ENCODE measurements at places on chromosomes 2 and 18.
A peak's percentile ranks its signal among the peaks of the same experiment; 100 is the strongest.

- H3K4me3 ChIP-seq: peak overlapping the region; percentile 73
- H3K36me3 ChIP-seq: no peaks in the 10 kb centered on the region
- ATAC-seq: peak; percentile 14
- H3K27ac ChIP-seq: peak overlapping the region; percentile 100
- no peaks in the 10 kb centered on the region for H3K27me3 ChIP-seq
- peaks cover 18% of the 10 kb centered on the region for H3K4me1 ChIP-seq
Observed at GRCh38 chr18:9135912-9136314, 668 bp upstream of the ANKRD12 start.

- ATAC-seq: no peak
- H3K4me3 ChIP-seq: no peak overlapping the region
- H3K27ac ChIP-seq: no peak overlapping the region
- H3K4me1 ChIP-seq: no peaks in the 10 kb centered on the region
- no peaks in the 10 kb centered on the region for H3K36me3 ChIP-seq
Observed at GRCh38 chr2:63741884-63742579, 99.7 kb upstream of the UGP2 start.

- ATAC-seq: no peak
- H3K36me3 ChIP-seq: no peaks in the 10 kb centered on the region
- H3K27me3 ChIP-seq: no peaks in the 10 kb centered on the region
- peaks cover 20% of the 10 kb centered on the region for H3K4me1 ChIP-seq
- H3K4me3 ChIP-seq: no peak overlapping the region
Observed at GRCh38 chr2:41622301-41622700, 425.5 kb upstream of the PKDCC start.

- no peak overlapping the region for H3K4me3 ChIP-seq
- peaks cover 7% of the 10 kb centered on the region for H3K4me1 ChIP-seq
- H3K27ac ChIP-seq: peak overlapping the region; percentile 79
- H3K36me3 ChIP-seq: no peaks in the 10 kb centered on the region
- no peaks in the 10 kb centered on the region for H3K27me3 ChIP-seq
- peak; percentile 83 for ATAC-seq
Observed at GRCh38 chr2:38146907-38147307, 71.0 kb upstream of the CYP1B1 start.

GRCh38 chr2:181752301-181752700, 72.0 kb upstream of the NEUROD1 start:
- ATAC-seq: no peak
- no peaks in the 10 kb centered on the region for H3K4me1 ChIP-seq
- H3K27ac ChIP-seq: no peak overlapping the region
- H3K4me3 ChIP-seq: no peak overlapping the region
- H3K27me3 ChIP-seq: no peaks in the 10 kb centered on the region
- H3K36me3 ChIP-seq: no peaks in the 10 kb centered on the region

DNA sequence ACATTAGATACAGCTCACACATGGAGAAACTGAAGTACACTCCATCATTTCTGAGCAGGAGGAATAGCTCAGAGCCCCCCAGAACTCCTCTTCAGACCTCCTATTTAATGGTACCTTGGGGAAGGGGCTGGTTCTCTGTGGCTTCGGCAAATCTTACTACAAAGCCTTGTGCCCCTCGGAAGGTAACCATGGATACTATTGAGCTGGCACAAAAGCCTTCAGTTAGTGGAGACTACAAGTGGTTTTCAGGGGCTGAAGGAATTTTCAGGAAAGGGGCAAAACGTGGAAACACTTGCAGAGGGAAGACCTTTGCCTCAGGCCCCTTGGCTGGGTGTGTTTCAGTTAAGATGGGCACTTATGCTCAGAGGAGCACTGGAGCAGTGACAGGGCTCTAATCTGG, 1.1 kb upstream of the FAM237A start:
- no peak for ATAC-seq
- peaks cover 51% of the 10 kb centered on the region for H3K27me3 ChIP-seq
- H3K27ac ChIP-seq: no peak overlapping the region
- H3K4me1 ChIP-seq: peaks cover 7% of the 10 kb centered on the region
- no peak overlapping the region for H3K4me3 ChIP-seq
- no peaks in the 10 kb centered on the region for H3K36me3 ChIP-seq

- H3K27ac ChIP-seq: no peak overlapping the region
- H3K4me3 ChIP-seq: no peak overlapping the region
- H3K27me3 ChIP-seq: no peaks in the 10 kb centered on the region
- ATAC-seq: no peak
- peaks cover 3% of the 10 kb centered on the region for H3K4me1 ChIP-seq
Observed at GRCh38 chr2:196249860-196250259, 78.5 kb upstream of the STK17B start.

DNA sequence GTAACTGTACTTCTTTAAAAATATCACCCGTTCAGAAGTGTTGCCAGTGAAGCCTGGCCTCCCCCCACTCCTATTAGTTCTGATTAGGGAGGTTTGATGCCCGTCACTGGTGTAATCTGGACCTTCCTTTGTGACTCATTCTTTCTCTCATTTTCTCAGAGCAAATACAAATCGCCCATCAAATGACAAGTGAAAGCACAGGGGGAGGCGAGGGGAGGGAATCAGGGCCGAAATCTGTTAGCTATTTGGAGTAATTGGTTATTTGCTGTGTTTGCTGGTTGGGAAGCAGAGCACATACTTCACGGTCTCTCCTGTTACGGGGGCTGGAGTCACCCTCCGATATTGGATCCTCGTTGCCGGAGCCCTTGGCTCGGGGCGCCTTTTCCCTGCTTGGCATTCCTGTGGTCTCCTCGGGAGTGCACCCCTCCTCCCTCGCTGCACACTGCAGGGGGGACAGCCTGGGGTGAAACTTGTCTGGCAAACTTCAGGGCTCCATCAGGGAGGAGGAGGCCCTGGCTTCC, 178.1 kb downstream of the DYSF start:
- H3K27me3 ChIP-seq: no peaks in the 10 kb centered on the region
- no peak overlapping the region for H3K4me3 ChIP-seq
- H3K27ac ChIP-seq: no peak overlapping the region
- no peaks in the 10 kb centered on the region for H3K4me1 ChIP-seq
- ATAC-seq: no peak

DNA sequence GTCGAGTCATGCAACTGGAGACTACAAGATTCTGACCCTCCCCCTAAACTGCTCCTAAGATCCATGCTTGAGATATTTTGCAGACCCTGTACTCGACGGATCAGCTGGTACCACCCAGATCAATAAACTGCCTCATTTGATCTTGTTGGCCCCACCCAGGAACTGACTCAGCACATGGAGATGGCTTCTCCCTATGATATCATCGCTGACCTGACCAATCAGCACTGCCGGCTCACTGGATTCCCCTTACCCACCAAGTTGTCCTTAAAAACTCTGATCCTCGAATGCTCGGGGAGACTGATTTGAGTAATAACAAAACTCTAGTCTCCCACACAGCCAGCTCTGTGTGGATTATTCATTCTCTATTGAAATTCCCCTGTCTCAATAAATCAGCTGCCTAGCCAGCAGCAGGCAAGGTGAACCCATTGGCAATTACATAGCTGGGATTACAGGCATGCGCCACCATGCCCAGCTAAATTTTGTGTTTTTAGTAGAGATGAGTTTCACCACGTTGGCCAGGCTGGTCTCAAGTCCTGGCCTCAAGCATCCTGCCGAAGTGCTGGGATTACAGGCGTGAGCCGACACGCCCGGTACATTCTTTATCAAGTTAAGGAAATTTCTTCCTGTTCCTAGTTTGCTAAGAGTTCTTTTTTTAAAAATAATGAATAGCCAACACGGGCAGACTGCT, 43.6 kb downstream of the VPS54 start:
- ATAC-seq: no peak
- H3K27ac ChIP-seq: no peak overlapping the region
- no peaks in the 10 kb centered on the region for H3K27me3 ChIP-seq
- H3K4me3 ChIP-seq: no peak overlapping the region
- H3K36me3 ChIP-seq: no peaks in the 10 kb centered on the region

DNA sequence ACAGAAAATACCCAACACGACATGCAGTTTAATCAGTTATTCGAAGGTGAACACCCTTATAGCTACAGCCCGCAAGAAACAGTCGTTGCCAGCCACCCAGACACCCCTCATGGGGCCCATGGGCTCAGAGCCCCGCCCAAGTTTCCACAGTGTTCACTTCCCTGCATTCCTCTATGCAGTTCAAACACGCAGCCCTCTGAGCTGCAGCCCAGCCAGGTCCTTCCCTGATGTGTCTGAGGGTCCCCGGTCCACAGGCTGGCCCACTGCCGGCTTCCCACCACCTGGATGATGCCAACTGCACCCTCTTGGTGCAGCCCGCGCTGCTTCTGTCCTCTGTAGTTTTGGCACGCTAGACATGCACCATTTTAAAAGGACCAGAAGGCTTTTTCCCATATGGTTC, 87.4 kb downstream of the ZNF516 start:
- no peak overlapping the region for H3K27ac ChIP-seq
- no peaks in the 10 kb centered on the region for H3K36me3 ChIP-seq
- H3K4me1 ChIP-seq: no peaks in the 10 kb centered on the region
- H3K4me3 ChIP-seq: no peak overlapping the region

DNA sequence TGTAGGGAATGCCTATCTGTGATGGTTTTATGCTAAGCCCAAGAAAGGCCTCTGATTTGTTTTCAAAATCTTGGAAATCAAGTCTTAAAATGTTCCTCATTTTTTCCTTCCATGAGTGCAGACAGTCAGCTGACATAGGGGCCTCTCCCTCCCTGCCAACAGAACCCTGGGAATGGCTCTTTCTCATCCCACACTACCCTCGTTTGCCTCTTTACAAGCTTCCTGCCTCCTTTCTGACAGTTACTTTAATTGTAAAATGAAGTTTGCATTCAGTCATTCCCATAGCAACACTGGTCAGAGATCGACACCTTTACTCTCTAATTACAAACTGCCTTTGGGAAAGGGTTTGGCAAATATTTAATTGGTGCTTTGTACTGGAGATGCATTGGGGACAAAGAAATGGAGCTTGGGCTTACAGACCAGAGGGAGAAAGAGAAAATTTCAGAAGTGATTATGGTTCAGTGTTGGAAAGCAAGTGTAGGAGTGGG, 25.4 kb downstream of the KIF5C start:
- no peak overlapping the region for H3K27ac ChIP-seq
- no peak for ATAC-seq
- no peak overlapping the region for H3K4me3 ChIP-seq
- no peaks in the 10 kb centered on the region for H3K4me1 ChIP-seq
- H3K27me3 ChIP-seq: no peaks in the 10 kb centered on the region

GRCh38 chr18:41071826-41072225, 883.2 kb upstream of the PIK3C3 start:
- ATAC-seq: no peak
- no peaks in the 10 kb centered on the region for H3K36me3 ChIP-seq

DNA sequence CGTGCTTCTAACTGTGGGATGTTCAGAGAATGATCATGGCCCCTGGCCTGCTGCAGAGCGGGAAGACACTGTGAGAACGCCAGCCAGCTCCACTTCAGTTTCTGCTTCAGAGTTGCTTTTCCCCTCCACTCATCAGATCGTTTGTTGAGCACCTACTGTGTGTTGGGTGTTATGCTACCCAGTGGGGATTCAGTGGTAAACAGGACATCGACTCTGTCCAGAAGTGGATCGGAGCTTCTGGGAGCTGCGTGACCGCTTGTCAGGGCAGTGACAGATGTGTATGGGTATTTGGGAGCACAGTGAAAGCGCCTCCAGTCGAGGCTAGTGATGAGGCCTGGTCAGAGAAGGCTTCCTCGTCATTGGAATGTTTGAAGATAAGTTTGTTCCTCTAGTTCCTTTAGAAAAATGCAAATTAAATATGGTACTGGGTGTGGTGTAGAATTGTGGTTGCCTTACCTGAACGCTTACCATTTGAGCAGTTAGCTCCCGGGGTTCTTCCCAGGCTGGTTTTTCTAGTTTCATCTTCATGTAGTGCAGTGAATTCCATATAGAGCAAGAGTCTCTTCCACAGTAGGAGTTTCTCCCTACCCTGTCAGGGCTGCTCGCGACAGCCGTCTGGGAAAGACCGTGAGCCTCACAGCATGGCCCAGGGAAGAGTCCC, 2.8 kb downstream of the RAB12 start:
- no peaks in the 10 kb centered on the region for H3K36me3 ChIP-seq
- H3K27ac ChIP-seq: no peak overlapping the region
- H3K4me3 ChIP-seq: no peak overlapping the region
- H3K27me3 ChIP-seq: no peaks in the 10 kb centered on the region

DNA sequence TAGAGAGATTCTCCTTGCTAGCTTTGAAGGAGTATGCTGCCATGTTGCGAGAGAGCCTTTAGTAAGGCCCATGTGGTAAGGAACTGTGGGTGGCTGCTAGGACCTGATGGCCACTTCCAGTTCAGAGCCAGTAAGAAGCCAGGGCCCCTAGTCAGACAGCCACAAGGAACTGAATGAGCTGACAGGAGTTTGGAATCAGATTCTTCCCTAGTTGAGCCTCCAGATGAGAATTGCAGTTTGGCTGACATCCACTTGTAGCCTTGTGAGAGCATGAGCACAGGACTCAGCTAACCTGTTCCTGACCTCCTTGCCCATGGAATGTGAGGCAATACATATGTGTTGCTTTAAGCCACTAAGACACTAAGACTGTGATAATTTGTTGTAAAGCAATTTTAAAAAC, 1.2 kb upstream of the WDR7 start:
- no peaks in the 10 kb centered on the region for H3K36me3 ChIP-seq
- no peak for ATAC-seq
- H3K27me3 ChIP-seq: no peaks in the 10 kb centered on the region
- no peak overlapping the region for H3K4me3 ChIP-seq
- H3K27ac ChIP-seq: peak overlapping the region; percentile 89

GRCh38 chr2:5235701-5236100, 456.5 kb upstream of the SOX11 start:
- H3K27ac ChIP-seq: no peak overlapping the region
- no peaks in the 10 kb centered on the region for H3K36me3 ChIP-seq
- no peaks in the 10 kb centered on the region for H3K4me1 ChIP-seq
- ATAC-seq: no peak

- ATAC-seq: peak; percentile 88
- H3K4me1 ChIP-seq: no peaks in the 10 kb centered on the region
- peak overlapping the region; percentile 44 for H3K27ac ChIP-seq
- no peaks in the 10 kb centered on the region for H3K27me3 ChIP-seq
- no peak overlapping the region for H3K4me3 ChIP-seq
Observed at GRCh38 chr2:46487667-46488335, 8.4 kb downstream of the TMEM247 start.

GRCh38 chr2:207244971-207245925, 79.5 kb upstream of the KLF7 start:
- H3K36me3 ChIP-seq: no peaks in the 10 kb centered on the region
- H3K4me3 ChIP-seq: no peak overlapping the region
- H3K27me3 ChIP-seq: no peaks in the 10 kb centered on the region
- H3K4me1 ChIP-seq: peaks cover 7% of the 10 kb centered on the region
- no peak for ATAC-seq
- no peak overlapping the region for H3K27ac ChIP-seq

DNA sequence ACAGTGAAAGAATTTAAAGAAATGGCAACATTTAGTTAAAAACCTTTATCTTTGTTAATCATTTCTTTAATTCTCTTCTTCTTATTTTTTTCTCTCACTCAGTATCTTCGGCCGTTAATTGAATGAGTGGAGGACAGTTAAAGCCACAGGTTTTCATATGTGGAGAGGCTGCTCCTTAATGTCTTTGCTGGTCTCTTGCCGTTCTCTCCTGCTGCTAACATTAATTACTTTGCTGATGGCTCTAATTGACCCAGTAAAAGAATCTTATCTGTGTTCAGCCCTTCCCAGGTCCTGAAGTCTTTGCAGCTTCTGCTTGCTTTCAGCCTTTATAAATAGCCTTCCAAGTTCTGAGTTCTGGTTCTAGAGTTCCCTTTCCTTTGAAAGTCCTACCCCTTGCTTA, 77.1 kb downstream of the ADAM23 start:
- H3K4me1 ChIP-seq: no peaks in the 10 kb centered on the region
- no peaks in the 10 kb centered on the region for H3K36me3 ChIP-seq
- ATAC-seq: no peak
- no peaks in the 10 kb centered on the region for H3K27me3 ChIP-seq
- H3K4me3 ChIP-seq: no peak overlapping the region
- no peak overlapping the region for H3K27ac ChIP-seq

GRCh38 chr2:231387904-231388724, 7.4 kb upstream of the B3GNT7 start:
- no peaks in the 10 kb centered on the region for H3K4me1 ChIP-seq
- no peak overlapping the region for H3K4me3 ChIP-seq
- H3K36me3 ChIP-seq: no peaks in the 10 kb centered on the region
- ATAC-seq: peak; percentile 50
